ENCODE measurements at places on chromosomes 13 and 19.

DNA sequence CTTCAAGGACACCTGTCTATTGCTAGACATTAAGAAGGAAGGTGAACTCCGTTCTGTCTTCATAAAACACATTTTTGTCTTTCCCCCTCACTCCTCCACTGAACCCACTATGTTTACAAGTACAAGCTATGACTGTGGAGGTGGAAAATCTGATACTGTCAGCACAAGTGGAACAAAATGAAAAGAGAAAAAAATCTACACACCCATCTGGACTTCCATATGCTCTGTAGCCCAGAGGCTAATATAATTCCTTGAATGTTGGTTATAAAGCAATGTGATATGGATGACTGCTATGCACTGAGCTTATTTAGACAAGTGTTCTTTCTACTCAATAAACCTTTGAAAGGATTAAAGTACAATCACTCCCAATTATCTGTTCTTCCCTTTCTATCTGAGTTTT, 713.5 kb downstream of the DIAPH3 start:
- no peak for DNase-seq

DNA sequence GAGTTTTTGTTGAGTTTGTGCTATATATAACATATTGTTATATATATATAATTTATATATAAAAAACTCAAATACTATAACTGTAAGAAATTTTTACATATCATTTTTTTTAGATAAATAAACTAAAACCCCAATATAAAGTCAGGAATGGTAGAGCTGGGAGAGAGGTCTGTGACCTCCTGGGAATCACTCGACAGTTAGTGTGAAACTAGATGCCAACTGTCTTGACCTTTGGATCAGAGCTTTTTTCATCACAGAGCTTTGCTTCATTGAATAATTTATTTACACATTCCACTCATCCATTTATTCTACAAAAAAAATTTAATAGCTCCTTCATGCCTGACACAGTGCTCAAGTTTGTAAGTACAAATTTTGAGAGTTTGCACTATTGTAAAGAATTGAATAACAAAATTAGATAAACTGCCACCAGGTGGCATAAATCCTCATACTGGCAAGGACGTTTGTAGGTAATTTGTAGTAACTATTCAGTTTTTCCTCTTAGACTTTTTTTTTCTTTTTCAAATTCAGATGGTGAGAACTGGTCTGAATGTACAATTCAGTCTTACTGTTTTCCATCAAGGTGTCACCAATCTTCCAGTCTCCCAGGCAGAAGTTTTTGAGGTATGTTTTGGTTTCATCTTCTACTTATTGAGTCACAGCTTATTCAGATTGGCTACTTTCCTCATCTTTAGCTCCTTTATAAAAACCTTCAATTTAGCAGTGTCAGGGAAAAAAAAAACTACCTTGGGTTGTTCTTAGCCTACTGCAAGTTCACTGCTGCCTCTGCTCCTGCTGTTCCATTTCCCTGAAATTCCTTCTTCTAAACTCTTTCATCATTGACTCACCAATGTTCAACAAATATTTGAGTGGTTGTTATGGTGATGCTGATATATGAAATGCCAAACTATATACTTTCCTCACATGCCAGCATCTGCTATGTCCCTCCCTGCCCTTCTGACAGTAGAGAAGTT, 28.7 kb downstream of the LACC1 start:
- DNase-seq = peak; percentile 54

- no peak for DNase-seq
These were observed 854.3 kb downstream of the UQCRFS1 start for GRCh38 chr19:28358633-28359032.

DNA sequence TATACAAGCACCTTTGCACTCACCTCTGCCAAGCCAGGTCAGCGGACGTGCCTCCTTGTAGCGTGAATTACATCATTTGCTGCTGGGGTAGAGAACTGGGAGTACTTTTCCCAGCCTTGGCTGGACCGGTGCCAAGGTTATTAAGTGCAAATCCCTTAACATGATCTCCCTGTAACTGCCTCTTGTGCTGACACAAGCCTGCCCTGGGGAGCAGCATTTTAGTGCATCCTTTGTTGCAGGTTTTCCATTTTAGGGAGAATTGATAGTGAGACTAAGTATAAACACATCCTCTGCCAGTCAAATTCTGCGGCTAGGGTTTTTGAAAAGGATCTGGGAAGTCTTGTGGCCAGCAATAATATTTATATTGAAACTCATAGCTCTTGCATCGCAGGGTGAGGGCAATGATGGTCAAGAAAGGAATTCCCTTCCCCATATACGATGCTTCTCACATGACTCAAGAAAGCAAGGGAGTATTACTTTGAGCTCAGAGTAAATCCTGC, 32.7 kb upstream of the DCLK1 start:
- DNase-seq = no peak

DNA sequence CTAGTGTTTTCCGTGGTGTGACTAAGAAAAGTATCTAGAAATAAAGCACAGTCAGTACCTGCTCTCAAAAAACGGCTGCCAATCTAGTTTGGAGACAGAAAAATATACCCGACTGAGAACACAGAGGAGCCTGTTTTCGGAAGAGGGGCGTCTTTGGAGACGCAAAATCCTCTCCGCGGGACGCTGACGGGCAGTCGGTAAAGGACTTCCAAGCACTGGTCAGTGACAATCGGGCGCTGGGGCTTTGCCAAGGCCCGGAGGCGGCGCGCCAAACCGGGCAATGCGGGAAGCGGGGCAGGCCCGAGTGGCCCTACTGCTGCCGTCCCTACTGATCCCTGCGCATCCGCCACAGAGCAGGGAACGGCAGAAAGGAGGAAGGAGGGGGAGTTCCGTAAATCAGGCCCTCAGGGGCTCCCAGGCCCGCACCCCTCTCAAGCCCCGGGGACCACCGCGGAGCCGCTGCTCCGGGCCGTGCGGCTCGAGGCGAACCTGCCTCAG, 588 bp upstream of the DPY19L3 start:
- DNase-seq = no peak

- DNase-seq = no peak
These were observed 65.6 kb downstream of the COL4A2 start for GRCh38 chr13:110372676-110373075.

DNA sequence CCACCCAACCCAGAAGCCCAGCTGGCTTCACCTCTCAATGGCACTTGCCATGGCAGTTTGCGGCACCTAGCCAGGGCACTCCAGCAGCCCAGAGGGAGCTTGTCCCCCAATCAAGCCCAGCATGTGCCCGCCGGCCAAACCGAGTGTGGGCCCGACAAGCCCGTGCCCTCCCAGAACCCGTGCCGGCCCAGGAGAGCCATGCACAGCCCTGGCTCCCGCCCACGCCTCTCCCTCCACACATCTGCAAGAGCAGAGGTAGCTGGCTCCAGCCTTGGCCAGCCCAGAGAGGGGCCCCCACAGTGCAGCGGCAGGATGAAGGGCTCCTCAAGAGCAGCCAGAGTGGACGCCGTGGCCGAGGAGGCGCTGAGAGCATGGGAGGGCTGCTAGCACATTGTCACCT, 2278.0 kb upstream of the PCDH20 start:
- DNase-seq = no peak

- no peak for DNase-seq
These were observed 4.9 kb upstream of the TEX26 start for GRCh38 chr13:30927595-30927994.

DNA sequence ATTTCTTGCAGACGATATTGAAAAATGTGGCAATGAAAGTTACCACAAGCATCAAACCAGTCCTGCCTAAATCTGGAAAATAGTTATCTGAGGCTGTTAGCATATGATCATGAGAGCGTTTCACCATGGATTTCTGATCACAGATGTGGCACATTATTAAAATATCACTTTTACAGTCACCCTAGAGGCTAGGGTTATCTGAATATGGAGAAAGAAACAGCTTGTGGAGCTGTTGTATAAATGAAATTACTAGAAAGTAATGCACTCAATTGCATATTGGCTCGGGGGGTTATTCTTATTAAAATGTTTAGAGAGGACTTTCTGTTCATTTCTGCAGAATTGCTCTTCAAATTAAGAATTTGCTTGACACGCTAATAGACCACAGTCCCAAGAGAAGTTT, 35.6 kb downstream of the ALOX5AP start:
- no peak for DNase-seq

GRCh38 chr13:24220086-24220703, 59.7 kb downstream of the SPATA13 start:
- DNase-seq = peak; percentile 83

- no peak for DNase-seq
These were observed 681 bp downstream of the ZNF837 start for GRCh38 chr19:58380037-58380661.

DNA sequence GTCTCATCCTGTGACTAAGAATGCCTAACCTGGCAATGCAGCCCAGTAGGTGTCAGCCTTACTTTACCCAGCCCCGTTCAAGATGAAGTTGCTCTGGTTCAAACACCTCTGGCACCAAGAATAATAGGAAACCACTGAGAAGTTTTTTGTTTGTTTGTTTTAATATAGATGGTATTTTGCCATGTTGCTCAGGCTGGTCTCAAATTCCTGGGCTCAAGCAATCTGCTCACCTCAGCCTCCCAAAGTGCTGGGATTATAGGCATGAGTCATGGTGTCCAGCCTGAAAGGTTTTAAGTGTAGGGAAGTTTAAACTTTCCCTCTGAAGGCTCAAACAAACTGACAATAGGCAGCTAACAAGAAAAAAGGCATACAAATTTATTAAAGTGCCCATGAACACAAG, 51.2 kb upstream of the ABCC4 start:
- no peak for DNase-seq

DNA sequence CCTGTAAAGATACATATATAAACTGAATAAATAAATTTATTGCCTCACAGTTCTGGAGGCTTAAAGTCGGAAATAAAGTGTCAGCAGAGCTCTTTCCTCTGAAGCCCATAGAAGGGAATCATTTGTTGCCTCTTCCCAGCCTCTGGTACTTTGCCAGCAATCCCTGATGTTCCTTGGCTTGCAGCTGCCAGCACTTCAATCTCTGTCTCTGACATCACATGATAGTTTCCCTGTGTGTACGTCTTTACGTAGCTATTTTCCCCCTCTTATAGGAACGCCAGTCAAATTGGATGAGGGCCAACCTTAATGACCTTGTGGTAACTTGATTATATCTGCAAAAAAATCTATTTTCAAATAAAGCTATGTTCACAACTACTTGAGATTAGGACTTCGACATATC, 250.9 kb downstream of the LIG4 start:
- DNase-seq = no peak

DNA sequence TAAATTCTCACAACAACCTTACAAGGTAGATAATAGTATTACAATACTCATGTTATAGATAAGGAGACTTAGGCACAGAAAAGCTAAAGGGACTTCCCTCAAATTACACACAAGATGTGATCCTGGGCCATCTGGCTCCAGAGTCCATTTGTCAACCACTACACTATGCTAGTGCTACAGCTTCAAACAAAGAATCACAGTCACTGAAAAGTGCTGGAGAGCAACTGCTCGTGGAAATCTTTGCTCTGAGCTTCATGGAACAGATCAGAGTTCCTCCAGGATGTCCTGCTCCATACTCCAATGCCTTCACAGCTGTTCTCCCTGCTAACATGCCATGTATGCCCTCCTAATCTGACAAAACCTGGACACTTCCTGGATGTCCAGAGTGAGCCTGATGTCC, 271.2 kb downstream of the ENOX1 start:
- no peak for DNase-seq

- DNase-seq = no peak
These were observed 161.8 kb downstream of the FOXO1 start for GRCh38 chr13:40504641-40505040.

DNA sequence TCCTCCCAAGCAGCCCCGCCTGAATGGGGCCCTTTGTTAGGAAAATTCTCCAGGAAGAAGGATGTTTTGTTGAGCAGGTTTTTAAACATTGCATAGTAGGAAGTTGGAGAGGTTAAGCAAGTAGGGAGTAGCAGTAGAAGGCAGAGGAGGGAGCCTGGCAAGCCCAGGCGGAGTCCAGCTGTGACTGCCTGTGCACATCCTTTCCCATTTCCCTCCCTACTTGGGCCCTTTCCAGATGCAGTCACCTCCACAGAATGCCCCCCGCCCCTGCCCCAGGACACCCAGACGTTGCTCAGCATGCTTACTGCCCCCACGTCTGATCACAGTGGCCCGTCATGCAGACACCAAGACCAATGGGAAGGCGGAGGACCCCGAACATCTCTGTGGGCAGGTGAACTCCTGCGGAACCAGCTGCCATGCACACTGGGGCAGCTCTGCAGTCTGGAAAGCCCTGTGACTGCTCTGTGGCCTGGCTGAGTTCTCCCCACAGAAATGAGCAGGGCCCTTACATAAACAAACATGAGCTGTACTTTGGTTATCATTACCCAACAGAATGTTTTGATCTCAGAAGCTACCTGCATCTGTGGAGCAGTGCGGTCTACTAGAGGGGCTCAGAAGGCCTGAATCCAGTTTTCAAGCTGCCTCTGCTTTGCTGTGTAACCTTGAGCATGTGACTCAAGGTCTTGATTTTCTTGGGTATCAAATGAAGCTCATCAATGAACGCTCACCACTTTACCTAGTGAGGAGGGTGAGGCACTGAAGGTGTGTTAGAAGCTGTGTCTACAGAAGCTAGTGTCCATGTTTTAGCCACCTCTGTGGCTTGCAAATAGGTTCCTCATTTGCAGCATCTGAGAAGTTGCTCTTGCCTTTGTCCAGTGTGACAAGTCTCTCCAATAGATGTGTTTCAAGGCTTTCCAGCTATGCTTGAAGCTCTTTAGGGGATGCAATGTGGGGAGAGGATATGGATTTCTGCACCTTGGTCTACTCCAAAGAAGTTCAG, 84.2 kb downstream of the TNFRSF19 start:
- no peak for DNase-seq

GRCh38 chr19:38360839-38361631, 13.3 kb upstream of the PSMD8 start:
- peak; percentile 15 for DNase-seq

- no peak for DNase-seq
These were observed 3.3 kb upstream of the KLK11 start for GRCh38 chr19:51029718-51030117.

DNA sequence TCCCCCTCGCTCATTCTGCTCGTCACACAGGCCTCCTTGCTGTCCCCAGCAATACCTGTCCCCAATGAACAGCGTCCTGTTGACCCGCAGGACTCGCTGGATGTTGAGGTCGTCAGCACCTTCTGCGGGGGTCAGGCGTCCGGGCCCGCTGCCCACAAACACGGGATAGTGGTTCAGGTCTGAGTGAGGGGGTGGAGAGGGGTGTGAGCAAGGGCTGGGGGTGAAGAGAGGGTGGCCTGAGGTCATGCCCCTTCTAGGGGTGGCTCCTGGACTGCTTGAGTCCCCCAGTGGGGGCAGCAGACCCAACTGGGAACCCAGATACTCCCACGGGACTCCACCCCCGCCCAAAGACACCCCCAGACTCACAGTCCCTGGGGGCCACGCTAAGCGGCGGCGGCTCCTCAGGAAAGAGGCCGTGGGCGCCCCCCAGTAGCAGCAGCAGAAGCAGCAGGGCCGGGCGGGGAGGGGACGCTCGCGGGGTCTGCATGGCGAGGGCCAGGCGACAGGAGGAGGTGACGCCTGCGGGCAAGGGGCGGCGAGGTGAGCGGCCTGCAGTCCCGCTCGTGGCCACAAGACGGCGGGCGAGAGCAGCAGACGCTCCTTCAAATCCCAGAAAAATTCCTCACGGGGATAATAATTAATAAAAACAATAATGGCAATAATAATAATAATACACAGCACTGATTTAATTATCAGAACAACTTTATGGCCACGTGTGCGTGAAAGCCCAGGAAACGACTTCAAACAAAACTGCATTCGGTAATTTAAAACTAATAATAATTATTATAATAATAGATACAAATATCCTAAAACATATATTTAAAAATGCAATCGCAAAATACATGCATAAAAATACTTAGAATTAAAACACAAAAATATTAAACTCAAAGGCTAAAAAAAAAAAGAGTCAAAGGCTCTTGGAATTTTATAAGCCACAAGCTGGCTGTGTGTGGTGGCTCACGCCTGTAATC, 1.2 kb downstream of the SEMA6B start:
- peak; percentile 15 for DNase-seq

Data from inflammatory macrophage (primary cell).